ENCODE measurements at places on chromosomes 3 and 15.

DNA sequence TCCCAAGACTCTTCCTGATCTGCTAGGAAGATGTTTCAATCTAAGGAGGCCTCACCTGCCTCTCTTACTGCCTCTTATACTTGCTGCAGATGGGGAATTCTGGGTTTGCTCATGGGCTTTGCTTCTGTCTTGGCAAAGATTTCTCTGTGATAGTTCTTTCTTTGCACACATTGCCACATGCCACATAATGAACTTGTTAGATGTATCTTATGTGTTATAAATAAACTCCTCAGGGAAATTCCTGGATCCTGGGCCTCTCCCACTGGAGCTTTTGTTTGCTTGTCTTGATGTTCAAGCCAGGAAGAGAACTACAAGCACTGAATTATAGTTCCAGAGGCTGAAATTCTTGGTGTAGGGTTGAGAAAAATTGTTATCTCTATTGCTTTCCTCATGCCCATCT is 12.2 kb downstream of the RTP1 start:
- no peak for DNase-seq

- no peak for DNase-seq
These were observed 75.0 kb downstream of the ARNT2 start for GRCh38 chr15:80479191-80479590.

GRCh38 chr3:78046566-78046965 is 1006.7 kb downstream of the ROBO2 start:
- no peak for DNase-seq

- DNase-seq, result no peak
These were observed 49.9 kb upstream of the P2RY1 start for GRCh38 chr3:152785051-152785450.

DNA sequence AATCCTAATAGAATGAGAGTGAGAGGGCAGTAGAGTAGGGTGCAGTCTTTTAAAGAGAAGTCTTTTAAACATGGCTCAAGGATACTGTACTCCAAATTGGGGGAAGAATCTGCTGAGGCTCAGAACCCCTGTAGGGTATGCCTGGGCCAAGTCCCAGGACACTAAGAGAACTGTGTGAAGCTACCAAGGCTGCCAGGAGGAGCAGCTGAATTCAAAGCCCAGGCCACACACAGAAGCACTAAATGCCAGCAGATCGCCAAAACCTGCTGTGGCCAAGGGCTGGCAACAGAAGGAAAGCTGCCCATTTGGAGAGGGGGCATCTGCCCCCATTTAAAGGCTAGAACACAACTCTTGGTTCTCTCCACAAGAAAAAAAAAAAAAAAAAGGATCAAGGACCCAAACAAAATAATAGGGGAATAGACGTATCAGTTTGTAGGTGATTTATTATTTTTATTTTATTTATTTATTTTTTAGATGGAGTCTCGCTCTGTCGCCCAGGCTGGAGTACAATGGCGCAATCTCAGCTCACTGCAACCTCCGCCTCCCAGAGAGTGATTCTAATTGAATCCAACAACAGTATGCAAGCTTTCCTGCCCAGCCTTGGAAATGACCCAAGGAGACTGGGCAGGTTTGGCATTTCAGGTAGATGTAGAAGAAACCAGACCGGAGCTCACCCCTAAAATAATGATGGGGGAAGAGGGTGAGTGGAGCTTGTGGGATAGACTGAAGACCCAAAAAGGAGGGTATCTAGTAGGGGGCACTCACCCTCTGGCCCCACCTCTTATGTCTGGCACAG is 279.0 kb upstream of the WNT5A start:
- DNase-seq, result no peak

- DNase-seq, result no peak
These were observed 25.4 kb downstream of the CACNA2D2 start for GRCh38 chr3:50478051-50478450.

- no peak for DNase-seq
These were observed 203.4 kb downstream of the MEIS2 start for GRCh38 chr15:36896949-36897348.

DNA sequence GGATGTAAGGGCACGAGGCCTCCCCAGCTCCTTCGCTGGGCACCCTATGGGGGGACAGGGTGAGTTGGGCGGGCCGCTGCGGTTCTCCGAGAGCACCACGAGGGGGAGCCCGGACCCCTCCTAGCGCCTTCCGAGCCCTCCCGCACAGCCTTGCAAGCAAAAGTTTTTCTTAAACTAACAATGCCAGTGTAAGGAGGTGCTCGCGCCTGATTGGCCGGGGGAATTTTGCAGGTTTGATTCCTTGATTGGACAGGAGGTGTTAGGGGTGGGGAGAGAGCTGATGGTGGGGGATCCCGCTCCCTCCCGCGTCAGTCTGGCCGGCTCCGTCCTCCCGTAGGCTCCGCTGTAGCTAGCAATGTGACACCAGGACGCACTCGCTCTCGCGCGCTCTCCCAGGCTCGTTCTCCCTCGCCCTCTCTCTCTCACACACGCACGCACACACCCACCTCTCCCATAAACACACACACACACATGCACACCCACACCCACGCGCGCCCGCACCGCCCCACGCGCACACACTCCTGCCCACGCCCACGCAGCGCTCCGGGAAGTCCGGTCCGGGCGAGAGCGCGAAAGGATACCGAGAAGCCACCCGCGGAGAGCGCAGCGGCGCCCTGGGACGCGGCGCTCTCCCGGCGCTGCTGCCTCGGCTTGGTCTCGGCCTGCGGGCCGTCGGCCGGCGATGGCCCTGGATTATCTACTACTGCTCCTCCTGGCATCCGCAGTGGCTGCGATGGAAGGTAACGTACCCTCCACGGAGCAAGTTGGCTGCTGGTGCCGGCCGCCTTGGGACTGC is at the start of gene EPHB1:
TSS of gene EPHB1 (plus strand) at position 311 of the 796 bp plus-strand sequence.
- DNase-seq, result peak; percentile 65

DNA sequence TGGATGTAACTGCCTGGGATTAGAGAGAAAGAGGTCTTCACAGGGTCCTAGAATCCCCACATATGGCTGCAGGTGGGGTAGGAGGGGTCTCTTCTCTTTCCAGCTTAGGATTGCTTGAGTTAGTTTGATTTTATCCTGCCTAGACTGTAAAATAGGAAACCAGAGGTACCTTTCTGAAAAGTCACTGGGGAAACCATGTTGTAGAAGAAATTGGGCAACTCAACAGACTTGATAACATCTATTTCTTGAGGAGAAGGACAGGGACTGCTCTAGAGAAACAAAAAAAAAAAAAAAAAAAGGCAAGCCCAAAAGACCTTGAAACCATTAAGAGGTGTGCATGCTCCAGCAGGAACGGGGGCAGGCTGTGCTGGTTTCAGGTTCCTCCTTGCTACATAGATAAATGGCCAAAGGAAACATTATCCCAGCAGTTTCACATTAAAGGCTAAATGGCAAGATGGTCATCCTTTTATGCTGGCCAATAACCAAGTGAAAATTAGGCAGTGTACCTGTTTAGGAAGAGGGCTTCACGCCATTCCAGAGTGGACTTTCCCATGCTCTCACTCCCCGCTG is 116.1 kb downstream of the ALDH1A2 start:
- DNase-seq, result no peak

DNA sequence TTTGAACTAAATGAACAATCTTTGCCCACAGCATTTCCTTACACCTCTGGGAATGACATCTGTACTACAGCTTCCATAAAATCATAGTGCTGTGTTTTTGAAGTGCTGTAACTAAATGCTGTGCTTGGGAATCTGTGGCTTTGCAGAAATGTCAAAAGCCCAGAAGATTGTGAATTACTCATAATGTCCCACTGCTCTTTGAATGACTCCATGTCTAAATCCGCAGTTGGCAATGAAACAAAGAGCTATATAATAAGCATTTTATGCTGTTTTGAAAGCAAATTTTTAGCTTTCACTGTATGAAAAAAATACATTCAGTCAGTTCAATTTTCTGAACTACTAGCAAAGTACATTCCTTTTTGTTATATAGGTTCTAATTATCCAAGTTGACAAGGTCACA is 88.6 kb upstream of the ADAMTS17 start:
- DNase-seq, result no peak

DNA sequence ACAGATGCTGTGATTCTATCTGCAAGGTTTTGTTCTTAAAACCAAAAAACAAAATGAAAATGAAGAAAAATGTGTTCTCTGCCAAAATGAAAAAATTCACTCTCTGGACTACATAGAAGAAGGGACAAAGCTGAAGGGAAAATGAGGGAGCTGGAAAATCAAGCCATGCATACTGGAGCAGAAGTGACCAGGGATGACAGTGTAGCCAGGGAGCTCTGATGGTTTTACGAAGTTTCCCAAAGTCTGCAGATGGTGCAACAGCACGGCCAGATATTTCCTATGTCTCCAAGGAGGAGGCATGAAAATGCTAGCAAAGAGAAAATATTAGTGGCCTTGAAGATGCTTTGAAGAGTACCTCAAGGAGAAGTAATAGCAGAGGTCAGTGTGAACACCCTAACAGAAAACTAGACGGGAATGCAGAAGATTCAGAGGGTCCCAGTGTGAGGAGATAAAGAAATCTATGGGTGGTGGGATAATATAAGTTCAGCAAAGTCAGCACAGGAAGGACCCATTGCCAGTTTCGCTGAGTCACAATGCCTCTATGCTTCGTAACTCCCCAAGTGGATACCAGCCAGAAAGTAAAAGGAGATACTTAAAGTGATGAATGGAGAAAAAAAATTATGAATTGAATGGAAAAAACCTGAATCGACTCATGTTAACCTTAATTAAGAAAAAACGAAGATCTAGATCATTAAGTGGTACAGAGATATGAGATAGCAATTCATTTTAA is 39.0 kb upstream of the POMGNT2 start:
- no peak for DNase-seq

DNA sequence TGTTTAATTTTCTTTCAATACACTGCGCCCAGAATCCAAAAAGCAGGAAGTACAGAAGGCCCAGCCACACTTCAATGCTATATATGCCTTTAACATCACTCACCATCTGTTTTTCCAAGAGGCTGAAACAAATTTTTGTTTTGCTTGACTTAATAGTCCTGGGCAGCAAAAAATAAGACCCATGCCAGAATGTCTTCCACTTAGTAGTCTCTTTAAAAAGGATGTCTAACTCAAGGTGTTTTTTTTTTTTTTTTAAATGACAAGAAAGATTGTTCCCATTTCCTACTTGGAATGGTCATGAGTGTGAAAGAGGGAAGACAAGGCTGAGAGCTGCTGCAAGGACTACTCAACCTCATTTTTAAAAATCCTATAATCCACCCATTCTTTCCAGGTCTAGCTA is 590.3 kb upstream of the SGO1 start:
- DNase-seq, result no peak

DNA sequence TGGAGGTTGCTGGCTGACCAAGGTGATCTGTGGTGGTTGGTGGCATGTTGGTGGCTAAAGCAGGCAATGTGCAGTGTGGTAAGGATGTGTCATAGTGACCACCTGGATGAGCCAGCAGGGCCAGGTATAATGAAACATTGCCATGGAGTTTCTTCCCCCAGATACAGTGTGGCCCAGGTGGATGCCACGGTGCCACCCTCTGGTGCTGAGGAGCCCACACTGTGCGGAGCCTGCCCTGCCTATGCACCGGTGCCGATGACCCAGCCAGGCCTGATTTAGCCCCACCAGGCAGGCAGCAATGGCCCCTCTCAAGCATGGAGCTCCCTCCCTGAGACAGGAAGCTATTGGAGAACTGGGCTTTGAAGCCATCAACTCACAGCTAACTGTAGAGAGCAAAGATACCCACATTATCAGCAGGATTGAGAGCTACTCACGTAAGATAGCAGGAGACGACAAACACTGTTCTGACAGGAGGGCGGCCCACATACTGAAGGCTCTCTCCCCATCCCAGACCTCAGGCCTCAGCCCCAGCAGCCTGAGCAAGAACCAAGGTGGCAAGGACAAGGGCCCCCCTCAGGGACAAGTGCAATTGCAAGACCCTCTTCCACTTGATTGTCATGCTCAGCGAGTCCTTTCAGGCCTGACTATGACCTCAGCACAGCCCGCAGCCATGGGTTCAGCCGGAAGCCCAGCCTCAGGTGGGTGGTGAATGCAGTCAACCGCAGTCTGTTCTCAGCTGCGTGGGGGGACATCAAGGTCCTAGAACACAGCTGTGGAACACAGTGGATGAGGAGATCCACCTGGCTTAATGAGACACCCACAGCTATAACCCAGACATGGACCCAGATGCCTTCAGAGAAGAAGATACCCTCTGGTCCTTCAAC is 82.8 kb upstream of the CDV3 start:
- DNase-seq, result no peak

All from amygdala (tissue), 56 donors.